IPS DF 6.9 (cell line): ENCODE measurements at places on chromosomes 1 and 21.

- no peak for DNase-seq
These were observed 12.2 kb downstream of the ZDHHC18 start for GRCh38 chr1:26838474-26839338.

DNA sequence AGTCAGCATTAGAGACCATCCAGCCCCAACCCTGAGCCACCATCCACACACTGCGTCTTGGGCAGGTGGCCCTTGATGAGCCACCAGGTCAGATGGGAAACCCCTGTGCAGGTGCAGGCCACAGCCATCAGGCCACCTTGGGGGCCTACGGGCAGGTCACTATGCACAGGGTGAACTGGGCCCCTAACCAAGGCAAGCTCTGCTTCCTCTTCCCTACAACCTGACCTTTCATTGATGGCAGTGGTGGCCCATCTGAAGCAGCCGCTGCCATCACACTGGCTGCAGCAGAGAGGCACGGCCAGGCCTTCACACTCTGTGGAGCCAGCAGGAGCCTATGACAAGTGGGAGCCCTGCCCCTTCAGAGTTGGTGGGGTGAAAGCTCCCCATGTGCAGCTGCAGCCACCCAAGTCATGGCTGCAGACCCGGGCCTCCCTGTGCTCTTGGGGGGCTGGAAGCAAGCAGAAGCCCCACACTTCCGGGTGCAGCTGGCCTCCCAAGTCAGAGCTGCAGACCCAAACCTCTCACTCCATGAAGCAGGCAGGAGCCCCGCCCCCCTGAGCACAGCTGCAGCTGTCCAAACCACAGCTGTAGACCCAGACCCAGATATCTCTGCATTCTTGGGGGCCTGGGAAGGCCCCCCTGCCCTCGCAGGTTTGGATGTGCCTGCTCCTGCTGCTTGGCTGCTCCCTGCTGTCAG is 681.5 kb downstream of the MATN1 start:
- no peak for DNase-seq

DNA sequence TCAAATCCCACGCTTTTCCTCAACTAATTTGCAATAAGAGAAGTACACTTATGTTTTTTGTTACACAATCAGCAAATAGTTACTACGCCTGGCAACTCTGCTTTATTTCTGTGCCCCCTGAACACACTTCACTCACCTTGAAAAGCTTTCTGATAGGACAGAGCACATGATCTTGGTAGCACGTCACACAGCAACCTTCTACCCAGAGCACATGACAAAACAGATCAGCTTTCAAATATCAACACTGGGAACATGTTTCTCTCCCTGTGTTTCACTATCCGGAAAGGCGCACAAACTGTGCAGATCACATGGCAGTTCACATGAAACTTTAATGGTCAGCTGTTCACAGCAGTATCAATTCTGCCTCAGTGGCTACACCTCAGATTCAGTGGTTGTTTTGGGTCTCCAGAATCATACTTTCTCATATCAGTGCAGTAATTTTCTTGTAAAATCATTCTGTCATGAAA is 2.2 kb downstream of the SLC19A2 start:
- no peak for DNase-seq

DNA sequence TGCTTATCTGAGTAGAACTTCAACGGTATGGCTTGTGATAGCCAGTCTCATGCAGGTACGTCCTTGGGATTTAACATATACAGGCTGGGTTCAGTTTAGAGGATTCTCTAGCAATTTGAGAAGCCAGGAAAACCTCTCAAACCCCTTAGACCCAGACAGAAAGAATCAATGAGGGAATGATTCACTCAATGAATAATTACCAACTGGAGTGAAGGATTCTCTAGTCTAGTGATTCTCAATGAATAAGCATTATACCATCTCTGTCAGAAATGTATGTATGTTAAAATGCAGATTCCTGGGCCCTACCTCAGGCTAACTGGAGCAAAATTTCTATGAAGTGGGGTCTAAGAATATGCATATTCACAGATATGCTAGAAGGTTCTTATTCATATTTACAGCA is 54.5 kb upstream of the APP start:
- no peak for DNase-seq

- no peak for DNase-seq
These were observed 38.7 kb downstream of the VTCN1 start for GRCh38 chr1:117171900-117172511.

GRCh38 chr1:174786760-174787159 is 213.0 kb upstream of the CACYBP start:
- DNase-seq = no peak
